ENCODE measurements at places on chromosomes 2 and 18. TPM values are rescaled to one million over a fixed set of nuclear protein-coding genes. Genes with fewer than 3 reads are reported as not detected.

NT5C1B gene
- polyA plus RNA-seq: not detected

UGT1A3 gene
- not detected for polyA plus RNA-seq

DNA sequence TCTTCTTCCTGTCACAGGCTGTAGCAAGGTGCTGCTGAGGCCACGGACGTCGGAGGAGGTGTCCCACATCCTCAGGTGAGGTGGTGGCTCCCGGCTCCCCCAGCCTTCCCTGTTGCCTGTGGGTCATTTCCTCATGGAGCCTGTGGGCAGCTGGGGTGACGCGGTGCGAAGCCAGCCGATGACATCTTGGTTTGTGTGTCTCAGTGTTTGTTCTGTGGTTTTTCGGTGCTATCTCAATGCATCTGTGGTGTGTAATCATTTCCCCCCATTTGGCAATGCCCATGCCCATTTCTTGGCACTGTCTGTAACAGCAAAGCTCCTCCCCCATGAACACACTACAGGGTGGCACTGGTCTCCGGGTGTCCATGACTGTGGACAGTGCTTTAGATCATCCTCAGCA, 6.6 kb downstream of the D2HGDH start:
- H3K27ac ChIP-seq: no peak overlapping the region
- no peak overlapping the region for H3K4me3 ChIP-seq
- no peaks in the 10 kb centered on the region for H3K4me1 ChIP-seq
- peaks cover 7% of the 10 kb centered on the region for H3K36me3 ChIP-seq

CNGA3 gene
- polyA plus RNA-seq: 0.03 TPM

- no peak overlapping the region for H3K4me3 ChIP-seq
- no peak for DNase-seq
Measured at GRCh38 chr18:44716697-44717163, 36.0 kb downstream of the SETBP1 start.

- no peaks in the 10 kb centered on the region for H3K36me3 ChIP-seq
- H3K27me3 ChIP-seq: no peaks in the 10 kb centered on the region
- no peak overlapping the region for H3K4me3 ChIP-seq
- DNase-seq: no peak
Measured at GRCh38 chr2:219592736-219593135, 4.9 kb upstream of the STK11IP start.

All from fibroblast of lung (primary cell).